ENCODE measurements at places on chromosomes 4 and X.

DNA sequence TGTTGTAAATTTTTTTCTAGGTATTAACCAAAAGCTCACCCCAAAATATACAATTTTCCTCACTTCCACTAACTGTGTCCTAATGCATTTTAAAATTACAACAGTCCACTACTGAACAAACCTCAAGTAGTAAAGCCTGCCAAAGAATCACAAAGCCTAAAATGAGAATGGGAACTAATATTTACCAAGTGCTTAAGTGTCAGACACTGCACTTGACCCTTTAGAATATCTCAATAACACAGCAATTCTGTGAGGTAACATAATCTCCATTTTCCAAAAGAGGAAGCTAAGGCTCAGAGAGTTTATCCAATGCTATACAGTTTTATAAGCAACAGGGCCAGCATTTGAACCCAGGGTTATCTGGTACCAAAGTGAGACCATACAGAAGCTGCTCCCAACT, 4.9 kb downstream of the SLC9A7 start:
- no peak for DNase-seq

DNA sequence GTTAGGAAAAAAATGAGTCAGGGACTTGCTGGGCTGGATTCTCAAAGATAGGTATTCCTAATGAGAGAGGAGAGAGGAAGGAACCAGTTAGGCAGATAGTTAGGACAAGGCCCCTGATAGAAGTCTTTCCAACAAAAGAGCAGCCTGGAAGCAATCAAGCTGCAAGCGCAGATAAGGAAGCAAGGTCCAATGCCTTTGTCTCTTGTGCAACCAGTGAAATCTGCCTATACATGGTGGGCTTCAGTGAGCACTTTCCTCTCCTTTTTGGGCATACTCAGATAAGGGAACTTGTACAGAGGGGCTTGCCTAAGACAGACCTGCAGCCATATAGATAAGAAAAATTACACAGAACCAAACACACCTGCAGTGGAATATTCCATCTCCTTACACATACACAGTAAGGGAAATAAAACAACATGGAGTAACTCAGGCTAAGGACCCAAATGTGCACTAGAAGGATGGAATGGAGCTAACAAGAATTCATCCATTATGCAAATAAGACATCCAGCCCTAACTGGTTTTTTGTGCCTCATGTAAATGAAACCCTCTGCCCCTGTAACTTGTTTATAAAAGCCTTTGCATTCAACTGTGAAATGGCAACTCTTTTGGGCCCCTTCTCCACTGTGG, 68.8 kb downstream of the PCDH18 start:
- DNase-seq: no peak

GRCh38 chr4:577499-578450, 1.7 kb upstream of the TMEM271 start:
- no peak for DNase-seq

DNA sequence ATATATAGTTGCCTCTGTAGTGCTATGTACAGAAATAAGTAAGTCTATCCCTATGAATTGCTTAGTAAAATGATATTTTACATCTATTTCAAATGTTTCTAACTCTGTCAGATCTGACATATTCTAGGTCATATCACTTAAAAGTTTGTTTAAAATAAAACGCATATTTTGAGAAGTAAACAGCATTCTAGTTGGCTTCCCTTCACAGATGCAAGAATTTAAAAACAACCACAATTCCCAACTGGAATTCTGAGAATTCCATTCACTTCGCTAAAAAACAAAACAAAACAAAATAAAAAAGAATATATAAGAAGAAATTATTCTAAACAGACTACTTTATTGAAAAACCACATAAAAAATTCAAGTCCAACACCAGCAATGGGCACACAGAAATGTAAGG, 126.0 kb downstream of the PPP3CA start:
- no peak for DNase-seq

GRCh38 chr4:41318839-41319530, 62.3 kb downstream of the UCHL1 start:
- DNase-seq: no peak

- no peak for DNase-seq
Measured at GRCh38 chr4:122379239-122379638, 428 bp downstream of the ADAD1 start.

All from stimulated activated CD4-positive, alpha-beta T cell treated with anti-CD3 and anti-CD28 coated beads, Interleukin-12 subunit alpha, Interleukin-12 subunit beta, amount 100 ng/mL, for 4 hours (primary cell).